ENCODE measurements at places on chromosomes 7 and 10.
A peak's percentile ranks its signal among the peaks of the same experiment; 100 is the strongest.

DNA sequence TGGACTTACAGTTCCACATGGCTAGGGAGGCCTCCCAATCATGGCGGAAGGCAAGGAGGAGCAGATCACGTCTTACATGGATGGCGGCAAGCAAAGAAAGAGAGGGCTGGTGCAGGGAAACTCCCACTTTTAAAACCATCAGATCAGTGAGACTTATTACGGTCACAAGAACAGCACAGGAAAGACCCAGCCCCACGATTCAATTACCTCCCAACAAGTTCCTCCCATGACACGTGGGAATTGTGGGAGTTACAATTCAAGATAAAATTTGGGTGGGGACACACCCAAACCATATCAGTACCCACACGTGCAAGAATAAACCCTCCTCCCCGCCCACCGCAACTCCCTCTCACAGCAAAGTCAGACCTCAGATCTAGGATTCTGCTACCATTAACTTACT is 4.5 kb upstream of the AIFM2 start:
- DNase-seq = no peak

- DNase-seq = no peak
These were observed 118.9 kb downstream of the AUTS2 start for GRCh38 chr7:69717221-69717620.

DNA sequence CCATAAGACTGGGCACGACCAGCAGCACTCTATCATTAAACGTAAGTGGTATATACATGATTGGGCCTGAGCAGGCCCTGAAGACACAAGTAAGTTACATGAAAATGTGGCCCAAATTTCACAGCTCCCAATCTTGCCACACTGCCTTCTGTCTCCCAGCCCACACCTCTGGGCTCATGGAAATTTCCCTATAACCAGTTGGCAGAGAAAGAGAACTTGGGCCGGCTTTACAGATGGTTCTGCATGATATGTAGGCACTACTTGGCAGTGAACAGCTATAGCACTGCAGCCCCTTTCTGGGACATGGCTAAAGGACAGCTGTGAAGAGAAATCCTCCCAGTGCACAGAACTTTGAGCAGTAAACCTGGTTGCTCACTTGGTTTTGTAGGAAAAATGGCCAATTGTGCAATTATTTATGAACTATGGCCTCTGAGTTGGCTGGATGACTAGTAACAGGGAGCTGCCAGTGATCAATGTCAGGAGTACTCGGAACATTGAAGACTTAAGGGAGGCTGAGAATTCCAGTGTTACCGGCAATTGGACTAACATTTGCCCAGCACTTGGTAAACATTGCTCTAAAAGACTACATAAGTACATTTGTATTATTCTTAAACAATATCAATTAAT is 1006.6 kb upstream of the LRRN3 start:
- no peak for DNase-seq

DNA sequence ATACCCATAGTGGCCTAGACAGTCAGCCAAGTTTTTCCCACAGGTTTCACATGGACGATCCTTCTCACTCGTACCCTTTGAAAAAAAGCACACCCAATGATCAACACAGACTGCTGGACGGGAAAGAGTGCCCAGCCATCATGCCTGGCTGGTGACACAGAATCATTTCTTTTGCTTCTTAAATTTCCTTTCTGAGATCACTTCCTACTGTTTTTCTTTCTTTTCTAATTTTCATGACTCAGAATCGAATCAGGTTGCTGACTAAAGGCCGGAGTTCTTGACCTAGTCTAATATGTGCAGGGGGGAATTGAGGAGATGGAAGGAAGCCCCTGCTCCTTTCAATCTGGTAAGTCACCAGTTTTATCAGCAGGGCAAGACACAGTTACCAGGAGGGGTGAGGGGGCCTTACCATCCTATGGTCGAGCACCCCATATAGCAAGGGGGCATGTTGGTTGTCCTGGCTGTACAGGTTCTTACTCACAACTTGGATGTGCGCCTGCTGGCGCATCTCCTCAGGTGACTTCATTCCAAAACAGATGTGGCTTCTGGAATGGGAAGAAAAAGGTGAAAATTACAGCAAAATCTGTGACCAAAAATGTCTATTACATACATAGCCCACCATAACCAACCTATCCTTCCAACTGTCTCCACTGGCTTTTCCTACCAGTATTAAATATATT is 3.5 kb downstream of the POLR3A start:
- DNase-seq = peak; percentile 66

- no peak for DNase-seq
These were observed 20.7 kb downstream of the MDFIC start for GRCh38 chr7:114942446-114943175.

- DNase-seq = peak; percentile 35
These were observed 195.0 kb downstream of the HGF start for GRCh38 chr7:81574723-81575326.

GRCh38 chr10:103429647-103430046 is 22.5 kb downstream of the CALHM2 start:
- DNase-seq = no peak

DNA sequence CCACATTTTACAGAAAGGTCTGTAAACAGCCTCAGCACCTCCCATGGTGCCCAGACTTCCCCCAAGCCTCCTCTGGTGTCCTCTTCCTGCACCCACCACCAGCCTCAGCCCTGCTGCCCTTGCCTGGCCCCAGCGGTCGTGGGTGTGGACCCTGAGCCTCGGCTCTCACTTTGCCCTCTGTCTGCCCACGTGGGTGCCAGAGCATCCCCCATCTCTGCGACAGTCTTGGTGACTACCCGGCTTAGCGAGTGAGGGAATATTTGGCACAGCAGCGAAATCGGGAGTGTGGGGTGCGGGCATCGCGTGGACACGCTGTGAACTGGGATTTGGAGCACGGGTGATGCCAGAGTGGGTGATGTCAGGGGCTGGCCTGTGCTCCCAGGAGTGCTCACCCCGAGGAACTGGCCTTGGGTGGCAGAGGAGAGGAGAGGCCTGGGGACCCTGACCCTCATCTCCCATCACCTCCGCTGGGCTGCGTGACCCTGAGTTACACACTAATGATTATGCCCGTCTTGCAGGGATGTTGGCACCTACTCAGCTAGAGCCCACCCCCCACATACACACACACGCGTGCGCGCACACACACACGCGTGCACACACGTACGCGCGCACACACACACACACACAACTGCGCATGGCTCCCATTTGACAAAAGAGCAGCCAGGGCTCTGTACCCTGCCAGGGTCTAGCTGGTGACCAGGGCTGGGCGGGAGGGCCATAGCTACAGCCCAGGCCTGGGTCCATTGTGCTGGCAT is 8.7 kb downstream of the ELFN1 start:
- no peak for DNase-seq

- no peak for DNase-seq
These were observed 545.7 kb downstream of the LRMDA start for GRCh38 chr10:75977139-75977538.

GRCh38 chr7:136114966-136115762 is 138.0 kb upstream of the MTPN start:
- peak; percentile 42 for DNase-seq

- DNase-seq = peak; percentile 45
These were observed 95.5 kb downstream of the DIP2C start for GRCh38 chr10:593901-594457.

DNA sequence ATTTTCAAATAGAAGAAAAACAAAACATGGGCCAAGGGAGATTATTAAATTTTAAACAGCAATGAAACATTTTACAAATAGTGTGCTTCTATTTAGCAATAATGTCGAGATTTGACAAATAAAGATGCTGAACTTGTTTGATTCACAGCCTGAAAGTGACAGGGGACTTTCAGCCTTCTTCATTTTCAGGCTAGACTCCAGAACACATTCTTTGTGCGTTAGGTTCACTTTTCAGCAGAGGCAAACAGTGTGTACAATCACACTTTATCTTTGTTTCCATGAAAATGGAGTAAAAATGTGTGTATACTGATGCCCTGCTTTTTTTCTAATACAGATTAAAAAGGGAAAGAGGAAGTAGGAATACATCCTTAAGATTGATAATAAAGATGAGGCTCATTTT is 35.6 kb downstream of the FAM171A1 start:
- DNase-seq = no peak

DNA sequence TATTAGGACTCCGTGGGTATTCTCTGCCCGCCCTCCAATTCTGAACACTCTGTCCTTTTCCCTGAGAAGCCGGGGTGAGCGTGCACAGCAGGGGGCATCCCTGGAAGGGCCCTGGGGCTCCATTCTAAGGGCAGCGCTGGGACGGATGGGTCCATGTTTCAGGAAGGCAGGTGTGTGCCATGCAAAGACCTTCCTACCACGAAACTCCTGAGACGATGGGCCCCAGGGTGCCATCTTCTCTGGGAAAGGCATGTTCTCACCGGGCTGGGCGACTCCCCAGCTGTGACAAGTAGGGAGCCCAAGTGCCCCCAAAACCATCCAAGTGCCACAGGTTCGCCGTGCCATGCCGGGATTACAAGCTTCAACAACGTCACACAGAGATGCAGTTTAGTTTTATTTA is 256.7 kb downstream of the DNAJB6 start:
- DNase-seq = no peak

DNA sequence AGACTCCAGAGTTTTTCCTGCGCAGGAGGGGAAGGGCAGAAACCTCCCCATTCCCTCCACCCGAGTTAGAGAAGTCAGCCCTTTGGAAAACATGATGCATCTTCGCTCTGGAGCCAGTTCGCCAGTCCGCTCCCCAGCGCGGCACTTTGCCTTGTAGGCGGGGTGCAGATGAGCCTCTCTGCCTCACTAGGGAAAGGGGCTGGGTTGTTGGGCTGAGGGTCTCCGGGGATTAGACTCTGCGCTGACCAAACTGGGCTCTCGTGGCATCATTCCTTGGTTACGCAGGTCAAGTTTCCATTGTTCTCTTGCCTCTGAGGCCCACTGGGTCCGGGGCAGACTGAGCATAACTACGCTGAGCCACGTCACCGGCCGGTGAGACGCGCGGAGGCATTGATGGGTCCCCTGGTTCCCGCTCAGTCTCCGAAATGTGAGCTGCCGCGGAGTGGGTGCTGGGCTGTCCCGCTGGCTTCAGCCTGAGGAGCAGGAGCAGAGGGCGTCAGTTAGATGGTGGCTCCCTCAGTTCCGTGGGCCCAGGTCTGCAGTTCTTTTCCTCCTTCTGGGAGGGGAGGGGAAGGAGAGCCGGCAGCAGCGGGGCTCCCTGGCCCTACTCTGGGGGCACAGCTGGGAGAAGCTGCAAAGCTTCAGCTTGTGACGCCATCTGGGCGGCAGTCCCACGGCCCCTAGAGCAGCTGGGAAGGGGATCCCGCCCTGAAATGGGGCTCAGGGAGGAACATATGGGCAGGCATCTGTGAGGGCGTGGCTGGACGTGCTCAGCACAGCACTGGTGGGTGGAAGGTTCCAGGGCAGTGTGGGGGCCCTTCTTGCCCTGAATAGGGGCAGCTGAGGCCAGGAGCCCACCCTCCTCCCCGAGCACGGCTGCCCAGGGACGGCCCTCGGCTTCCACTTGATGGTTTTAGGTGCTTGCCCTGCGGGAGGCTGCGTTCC is 121.3 kb upstream of the BTBD16 start:
- peak; percentile 74 for DNase-seq
